ENCODE measurements at places on chromosomes 16 and 17.

DNA sequence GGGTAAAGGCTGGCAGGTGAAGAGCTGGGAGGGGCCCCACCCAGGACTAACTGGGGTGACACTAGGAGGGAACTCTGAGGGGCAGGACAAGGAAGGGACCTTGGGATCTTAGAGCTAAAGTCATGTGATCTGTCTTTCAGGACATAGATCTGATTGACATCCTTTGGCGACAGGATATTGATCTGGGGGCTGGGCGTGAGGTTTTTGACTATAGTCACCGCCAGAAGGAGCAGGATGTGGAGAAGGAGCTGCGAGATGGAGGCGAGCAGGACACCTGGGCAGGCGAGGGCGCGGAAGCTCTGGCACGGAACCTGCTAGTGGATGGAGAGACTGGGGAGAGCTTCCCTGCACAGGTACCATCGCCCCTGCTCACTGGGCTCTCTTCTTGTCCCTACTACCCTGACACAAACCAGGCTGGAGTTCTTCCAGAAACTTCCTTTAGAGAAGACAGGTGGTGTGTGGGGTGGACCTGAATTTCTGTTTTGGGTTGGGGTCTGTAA, 8.1 kb downstream of the NFE2L1 start:
- no peak for DNase-seq

DNA sequence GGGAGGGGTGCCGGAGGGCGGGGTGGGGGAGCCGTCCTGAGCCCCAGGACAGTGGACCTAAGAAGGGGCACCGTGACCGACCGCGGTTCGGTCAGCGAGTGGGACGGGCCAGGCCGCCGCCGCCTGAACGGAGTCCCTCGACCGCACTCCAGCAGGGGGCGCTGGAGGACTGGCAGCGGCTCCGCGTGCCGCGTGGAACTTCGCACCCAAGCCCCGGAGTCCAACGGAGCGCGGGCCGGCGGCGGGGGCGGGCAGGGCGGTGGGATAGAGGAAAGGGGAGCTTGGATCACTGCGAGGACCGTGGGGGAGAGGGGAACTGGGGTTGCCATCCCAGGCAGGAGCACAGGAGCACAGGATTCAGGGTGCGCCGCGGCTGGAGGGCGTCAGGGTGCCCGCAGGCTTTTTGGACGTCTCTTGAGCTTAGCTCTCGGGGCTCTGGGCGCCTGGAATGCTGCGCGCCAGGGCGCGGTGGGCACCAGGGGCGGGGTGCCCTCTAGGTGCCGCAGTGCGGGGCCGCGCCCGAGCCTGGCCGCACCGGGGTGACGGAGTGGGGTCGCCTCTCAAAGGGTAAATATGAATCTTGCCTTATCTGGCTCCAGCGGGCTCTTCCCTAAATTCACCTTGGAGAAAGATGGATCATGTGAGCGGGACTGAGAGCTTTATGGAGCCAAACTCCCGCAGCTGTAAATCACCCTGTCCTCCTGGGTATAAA, 379 bp upstream of the OTOP2 start:
- peak; percentile 17 for DNase-seq

DNA sequence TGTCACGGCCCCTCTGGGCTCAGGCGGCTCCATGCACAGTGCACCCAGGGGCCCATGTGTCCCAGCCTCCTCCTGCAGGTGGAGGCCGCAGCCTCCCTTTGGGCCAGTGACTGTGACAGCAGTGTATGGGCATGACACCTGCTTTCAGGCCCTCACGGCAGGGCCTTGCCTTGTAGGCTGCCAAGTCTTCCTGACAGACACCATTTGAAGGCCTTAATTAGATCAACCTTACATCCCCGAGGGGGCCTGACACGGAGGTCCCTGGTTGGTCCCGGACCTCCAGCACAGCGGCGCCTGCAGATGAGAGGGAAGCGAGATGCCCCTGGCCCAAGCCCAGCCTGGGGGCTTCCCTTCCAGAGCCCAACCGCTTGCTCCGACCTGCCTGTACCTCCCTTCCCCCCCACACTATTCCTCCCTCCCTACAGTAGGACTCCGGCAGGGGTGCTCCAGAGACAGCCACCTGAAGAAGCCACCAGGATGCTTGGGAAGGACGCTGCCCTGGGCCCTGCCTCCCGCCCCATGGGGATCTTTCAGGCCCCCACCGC, 31.9 kb downstream of the BAIAP2 start:
- no peak for DNase-seq

GRCh38 chr17:22507823-22508222, 815.5 kb downstream of the KCNJ18 start:
- DNase-seq = no peak

DNA sequence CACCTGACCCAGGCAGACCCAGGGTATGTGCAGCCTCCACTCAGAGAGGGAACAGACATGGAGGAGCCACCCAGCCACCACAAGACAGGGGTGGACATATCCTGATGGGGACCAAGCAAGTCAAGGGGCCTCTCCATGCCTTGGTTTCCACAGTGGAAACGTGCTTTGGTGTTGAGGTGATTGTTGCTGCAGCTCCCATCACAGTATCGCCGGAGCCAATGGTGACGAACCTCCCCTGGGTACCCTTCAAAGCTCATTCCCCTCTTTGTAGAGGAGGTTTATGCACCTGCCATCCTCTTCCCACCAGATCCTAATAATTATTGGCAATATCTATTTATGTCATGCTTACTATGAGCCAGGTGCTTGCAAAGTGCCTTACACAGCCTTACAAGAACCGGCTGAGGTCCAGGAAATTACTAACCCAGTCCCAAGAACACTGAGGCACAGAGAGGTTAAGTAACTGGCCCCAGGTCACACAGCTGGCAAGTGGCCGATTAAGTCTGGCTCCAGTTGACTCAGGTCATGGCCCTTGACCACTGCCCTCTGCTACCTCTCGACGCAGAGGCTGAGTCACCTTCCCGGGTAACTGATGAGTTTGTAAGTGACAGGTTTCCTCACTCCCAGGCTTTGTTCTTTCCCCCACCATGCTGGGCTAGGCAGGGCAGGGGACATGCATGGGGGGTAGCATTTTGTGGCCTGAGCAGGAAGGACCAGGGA, 20.6 kb downstream of the SLC12A3 start:
- DNase-seq = no peak

- no peak for DNase-seq
These were observed 37.6 kb downstream of the CBFA2T3 start for GRCh38 chr16:88939245-88939971.

GRCh38 chr17:69246726-69247375, 18.2 kb upstream of the ABCA10 start:
- no peak for DNase-seq

DNA sequence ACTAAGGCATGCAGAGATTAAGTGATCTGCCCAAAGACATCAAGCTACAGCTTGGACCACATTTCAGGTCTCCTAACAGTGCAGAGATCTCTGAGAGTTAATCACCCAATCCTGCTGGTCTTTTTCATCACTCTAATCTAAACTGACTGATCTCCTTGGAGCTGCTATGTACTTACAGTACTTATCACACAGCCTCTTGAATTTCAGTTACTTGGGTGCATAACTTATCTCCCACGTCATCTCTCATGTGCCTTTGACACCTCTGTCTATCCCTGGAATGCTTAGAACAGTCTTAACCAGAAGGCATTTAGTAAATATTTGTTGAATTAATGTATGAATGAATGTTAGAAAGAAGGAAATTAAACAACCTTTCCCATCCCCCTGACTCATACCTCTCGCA, 139.0 kb downstream of the SNX11 start:
- DNase-seq = no peak

- DNase-seq = no peak
These were observed 8.2 kb upstream of the MARCHF10 start for GRCh38 chr17:62816282-62816839.

DNA sequence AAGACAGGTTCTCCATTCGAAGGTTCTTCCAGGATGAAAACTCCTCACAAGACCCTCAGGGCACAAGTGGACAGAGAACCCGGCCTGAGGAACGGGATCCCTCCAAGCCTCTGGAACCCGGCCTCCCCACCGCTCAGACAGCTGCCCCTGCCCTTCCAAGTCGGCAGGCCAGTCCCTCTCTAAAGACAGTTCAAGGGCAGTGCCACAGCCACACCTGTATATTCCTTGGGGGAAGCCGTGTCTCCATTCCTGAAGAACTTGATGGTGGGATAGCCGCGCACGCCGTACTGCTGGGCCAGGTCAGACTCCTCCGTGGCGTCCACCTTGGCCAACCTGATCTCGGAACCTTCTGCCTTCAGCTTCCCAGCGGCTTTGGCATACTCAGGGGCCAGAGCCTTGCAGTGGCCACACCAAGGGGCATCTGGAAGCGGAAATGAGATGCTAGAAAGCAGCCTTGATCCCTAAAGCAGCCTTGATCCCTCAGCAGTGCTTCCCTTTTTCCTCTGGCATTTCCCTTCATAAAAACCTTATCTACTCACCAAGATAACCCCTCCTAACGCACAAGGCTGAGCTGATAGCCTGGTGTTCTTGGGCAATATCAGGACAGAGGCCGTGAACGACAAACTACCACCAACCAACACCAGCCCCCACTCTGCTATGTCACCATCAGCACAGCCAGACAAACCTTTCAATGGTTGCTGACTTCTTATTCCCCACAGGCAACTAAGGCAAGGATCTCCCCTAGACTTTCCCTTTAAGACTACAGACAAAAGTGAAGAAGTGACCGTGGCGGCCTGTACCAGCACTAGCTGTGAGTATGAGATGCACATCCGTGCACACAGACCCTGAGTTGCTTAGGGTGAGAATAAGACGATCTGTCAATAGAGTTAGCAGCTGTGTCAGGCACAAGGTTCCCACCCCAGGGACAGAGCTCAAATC, 1.1 kb downstream of the P4HB start:
- DNase-seq = no peak

GRCh38 chr16:89080196-89080853, 13.3 kb upstream of the ACSF3 start:
- no peak for DNase-seq

DNA sequence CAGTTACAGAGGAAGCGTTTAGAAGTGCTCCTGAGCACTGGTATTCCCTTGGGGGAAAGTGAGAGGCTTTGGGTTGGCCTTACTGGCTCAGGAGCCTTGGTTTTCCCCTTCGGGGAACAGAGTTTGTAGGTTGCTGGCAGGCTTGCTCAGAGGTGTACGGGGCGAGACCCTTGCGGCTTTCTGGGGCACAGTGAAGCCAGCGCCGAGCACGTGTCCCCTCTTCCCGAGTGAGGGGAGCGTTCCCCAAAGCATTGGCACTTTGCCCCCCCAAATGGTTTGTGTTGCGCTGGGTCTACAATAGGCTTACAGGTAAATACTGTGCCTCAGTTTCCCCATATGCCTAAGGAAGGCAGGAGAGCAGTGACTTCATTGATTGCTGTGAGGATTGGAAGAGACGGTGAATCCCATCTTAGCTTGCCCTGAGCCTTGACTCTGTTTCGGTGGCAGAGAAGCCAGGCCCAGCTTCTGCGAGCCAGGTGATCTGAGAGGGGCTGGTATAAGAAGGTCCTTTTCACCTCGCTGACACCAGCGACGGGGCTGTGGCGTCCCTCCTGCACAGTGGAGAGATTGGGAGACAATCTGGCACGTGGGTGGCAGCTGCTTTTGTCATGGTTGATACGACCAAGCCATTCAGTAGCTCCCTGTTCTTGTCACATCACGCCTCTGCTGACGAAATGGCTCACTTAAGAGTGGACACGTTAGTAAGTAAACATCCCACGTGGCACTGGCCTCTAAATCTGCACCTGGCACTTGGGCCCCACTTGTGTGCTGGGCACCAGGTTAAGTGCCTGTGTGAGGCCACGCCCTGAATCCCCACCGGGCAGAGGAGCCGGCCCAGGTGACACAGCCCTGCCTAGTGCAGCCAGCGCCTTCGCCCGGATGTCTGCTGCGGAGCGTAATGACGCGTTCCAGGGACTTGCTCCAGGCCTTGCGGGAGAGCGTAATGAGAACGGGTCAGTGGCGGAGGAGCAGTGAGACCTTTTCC, 55.0 kb downstream of the MEAK7 start:
- DNase-seq = no peak

DNA sequence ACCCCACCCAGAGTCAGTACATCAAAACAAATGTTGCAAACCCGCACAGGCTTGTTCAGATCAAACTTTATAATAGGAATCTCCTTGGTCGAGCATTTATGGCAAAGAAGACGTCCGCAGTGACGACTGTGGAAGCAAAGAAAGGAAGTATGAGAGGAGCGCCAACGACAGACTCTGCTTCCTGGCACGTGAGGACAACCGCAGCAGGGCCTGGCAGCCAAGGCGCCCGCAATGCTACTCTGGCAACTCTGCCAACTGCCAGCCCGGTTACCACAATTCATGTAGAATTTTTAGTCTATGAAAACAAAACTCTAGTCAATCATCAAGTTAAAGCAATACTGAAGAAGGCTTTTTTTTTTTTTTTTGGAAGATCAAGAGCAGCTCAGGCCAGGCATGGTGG, 24.8 kb downstream of the CYB5D2 start:
- no peak for DNase-seq

DNA sequence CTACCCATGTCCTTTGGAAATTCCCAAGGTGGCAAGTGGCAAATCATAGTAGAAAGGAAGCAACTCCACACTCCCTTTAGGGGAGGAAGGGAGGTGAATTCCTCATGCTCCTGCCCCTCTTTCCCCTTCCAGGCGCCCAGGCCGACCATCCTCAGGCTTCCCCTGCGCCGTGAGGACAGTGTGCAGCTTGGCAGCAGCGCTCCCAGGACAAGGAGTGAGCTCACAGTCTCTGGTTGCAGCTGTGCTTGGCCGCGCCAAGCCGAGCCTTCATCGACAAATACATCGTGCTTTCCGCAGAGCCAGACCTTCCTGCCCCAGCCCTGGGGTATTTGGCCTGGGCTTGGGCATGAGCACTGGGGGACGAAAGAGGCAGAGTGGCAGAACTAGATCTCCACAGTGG, 112.6 kb downstream of the ENGASE start:
- DNase-seq = no peak

DNA sequence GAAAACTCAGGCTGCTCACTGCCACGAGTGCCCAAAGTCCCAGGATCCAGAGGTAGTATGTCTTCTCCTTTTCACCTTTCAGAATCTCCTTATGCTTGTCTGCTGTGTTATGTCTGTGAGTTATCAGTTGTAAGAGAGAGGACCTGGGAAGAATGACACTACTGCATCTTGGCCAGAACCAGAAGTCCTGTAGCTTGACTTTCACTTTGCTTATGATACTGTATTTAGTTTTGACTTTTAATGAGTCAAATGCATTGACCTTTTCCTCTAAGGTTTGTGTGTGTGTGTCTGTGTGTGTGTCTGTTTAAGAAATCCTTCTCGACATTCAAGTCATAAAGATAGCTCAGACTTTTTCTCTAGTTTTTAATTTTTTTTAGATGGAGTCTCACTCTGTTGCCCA, 43.4 kb downstream of the BMERB1 start:
- no peak for DNase-seq

- DNase-seq = no peak
These were observed 473.9 kb downstream of the PMP22 start for GRCh38 chr17:14791221-14791620.

GRCh38 chr16:54985156-54985555, 54.5 kb downstream of the IRX5 start:
- no peak for DNase-seq
